ENCODE measurements at places on chromosomes 2 and 18.

GRCh38 chr2:25402477-25402876 lies 60.8 kb upstream of the DNMT3A start:
- no peak for DNase-seq

DNA sequence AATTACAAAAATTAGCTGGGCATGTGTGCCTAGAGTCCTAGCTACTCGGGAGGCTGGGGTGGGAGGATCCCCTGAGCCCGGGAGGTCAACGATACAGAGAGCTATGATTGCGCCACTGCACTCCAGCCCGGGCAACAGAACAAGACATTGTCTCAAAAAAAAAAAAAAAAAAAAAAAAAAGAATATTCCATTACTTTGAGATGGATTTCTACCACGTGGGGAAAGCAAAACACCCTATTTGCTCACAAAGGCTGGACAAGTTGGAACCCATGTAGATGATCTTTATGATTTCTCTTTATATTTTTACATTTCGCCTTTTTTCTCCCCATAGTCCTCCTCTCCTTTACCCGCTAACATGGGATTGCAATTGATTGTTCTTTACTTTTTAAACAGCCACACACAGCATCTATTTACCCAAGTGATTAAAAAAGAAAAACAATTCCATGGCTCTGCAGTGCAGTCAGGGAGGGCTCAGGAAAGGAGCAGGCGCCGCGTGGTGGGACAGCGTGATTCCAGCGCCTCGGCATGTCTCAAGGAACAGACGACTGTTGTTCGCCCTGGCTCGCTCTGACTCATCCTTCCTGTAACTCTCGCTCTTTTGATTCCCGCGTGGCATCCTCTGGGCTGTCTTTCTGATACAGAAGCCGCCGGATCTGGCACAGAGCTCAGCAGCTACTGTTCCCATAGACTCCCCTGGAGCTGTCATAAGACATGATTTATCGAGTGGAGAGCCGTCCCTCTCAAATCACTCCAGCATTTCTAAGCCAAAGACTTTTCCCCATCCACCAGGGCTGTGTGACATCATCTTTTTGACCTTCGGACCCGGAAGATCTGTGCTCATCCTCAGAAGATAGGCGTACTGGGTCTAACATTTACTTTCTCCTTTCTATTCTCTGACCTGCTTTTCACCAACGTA lies 230.4 kb upstream of the AGAP1 start:
- no peak for DNase-seq

- DNase-seq = no peak
These were observed 80.9 kb downstream of the HNRNPLL start for GRCh38 chr2:38521835-38522234.

DNA sequence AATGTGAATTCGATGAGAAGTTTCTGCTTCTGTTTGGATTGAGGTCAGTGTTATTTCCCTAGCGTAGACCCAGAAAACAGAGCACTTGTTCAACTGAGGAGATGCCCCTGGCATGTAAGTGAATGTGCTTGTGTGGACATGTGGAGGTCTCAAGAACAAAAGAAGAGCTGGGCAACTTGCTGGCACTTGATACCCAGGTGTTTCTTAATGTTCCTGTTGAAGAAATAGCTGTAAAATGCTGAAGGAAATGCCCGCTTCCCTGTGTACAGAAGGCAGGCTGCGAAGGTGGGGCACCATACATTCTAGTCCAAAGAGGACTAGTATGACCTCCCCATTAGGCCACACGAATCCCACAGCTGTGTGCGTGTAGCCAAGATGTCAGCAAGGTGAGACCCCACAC lies 9.8 kb upstream of the LBH start:
- no peak for DNase-seq

- no peak for DNase-seq
These were observed 213.9 kb upstream of the CYP26B1 start for GRCh38 chr2:72361521-72361920.

DNA sequence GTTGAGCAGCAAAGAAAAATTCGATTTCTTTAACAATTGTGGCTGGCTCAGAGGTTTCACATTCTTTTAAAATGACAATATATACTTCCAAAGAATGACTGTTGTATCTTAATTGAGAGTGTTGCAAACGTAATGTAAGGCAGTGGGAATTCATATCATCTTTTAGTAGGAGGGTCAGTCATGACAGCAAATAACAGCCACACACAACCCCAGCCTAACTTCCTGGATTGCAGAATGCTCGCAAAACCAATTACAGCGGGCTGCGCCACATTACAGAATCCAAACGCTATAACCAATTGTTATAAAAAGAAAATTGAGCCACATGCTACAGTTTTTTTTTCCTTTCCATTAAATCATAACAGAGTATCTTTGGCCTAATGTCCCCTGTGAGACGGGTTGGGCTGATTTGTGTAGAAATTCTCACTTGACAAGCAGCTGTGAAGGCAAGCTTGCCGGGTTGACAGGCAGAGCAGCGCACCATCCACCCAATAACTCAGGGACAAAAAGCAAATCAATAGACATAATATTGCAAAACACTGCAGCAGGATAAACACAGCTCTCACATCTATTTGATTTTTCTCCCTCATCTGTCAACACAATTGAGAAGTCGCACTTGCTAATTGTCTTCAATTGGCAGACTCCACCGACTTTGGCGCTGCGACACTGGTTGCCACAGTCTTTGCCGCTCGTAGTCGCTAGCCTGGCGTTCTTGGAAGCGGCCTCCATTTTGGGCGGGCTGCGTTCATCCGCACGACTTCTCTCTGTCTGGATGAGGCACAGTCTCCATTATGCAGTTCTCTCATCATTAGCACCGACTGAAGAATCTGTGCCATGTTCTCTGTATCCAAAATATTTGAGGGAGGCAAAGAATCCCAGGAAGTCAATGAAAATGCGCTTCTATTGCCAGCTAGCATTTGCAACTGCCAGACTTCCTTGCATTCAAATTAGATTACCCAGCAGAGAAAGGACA lies 95.0 kb upstream of the CCDC68 start:
- DNase-seq = no peak

DNA sequence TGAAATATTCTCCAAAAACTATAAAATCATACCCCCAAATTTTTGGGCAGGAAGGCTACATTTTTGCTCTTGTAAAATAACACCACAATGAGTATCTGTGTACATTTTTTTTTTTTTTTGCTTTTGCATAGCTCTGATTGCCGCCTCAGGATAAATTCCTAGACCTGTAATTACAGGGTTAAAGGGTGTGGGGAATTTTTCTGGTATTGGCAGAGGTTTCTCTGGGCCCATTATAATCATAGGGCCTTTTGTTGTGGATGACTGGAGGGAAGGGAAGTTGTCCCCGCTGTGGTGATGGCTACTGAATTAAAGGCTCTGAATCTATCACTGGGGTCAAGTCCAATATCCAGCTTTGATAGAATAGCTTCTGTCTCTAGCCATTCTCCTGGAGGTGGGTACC lies 26.6 kb downstream of the CCDC195 start:
- no peak for DNase-seq

DNA sequence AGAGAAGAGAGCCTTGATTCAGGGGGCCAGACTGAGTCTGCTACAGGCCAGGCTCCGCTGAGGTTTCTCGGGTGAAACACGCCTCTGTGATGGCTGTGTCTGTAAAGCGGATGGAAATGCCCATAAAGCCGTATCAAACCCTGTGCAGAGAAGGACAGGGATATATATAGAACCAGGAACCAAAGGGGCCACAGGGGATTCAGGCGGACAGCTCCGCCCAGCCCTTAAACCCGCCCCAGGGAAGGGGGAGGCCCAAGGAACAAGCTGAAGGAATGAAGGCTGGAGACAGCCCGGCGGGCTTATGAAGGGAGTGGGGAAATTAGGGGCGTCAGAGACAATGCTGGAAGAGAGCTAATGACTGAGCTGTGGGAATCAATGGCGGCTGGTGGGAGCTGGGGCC lies 42.1 kb downstream of the NHEJ1 start:
- DNase-seq = no peak

DNA sequence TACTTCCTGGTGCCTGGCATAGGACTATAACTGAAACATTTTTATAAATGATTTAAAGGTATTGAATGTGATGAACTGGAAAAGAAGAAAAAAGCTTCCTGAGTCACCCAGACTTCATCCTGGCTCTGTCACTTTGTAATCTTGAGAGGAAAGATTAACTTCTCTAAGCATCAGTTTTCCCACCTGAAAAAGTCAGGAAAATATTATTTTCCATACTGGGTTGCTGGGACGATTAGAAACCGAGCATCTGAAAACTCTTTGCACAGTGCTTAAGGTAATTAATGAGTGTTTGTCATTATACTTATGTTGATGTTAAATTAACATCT lies 71.8 kb downstream of the FMNL2 start:
- no peak for DNase-seq

- no peak for DNase-seq
These were observed 222.1 kb downstream of the ETAA1 start for GRCh38 chr2:67619204-67619603.

GRCh38 chr18:51516478-51517038 lies 319.1 kb upstream of the MEX3C start:
- no peak for DNase-seq

GRCh38 chr2:27123302-27124150 lies at the start of gene ABHD1:
Gene ABHD1, plus strand, starts transcription at chr2:27123815. Its CDS starts 134 bp downstream, at chr2:27123949.
- no peak for DNase-seq

DNA sequence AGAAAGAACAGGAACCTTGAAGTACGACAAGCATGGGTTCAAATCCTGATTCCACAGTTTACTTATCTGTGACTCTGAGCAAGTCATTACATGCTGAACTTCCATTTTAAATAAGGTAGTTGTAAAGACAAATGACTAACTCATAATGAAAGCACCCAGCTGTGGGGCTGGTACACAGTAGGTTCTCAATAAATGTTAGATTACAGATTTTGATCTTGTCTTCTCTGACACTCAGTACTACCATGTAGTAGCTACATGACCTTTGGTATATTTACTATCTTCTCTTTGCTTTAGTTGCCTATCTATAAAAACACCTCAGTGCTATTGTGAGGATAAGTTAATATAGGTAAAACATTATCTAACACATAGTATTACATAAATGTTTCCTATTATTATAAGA lies 3.2 kb downstream of the TRAK2 start:
- DNase-seq = no peak

DNA sequence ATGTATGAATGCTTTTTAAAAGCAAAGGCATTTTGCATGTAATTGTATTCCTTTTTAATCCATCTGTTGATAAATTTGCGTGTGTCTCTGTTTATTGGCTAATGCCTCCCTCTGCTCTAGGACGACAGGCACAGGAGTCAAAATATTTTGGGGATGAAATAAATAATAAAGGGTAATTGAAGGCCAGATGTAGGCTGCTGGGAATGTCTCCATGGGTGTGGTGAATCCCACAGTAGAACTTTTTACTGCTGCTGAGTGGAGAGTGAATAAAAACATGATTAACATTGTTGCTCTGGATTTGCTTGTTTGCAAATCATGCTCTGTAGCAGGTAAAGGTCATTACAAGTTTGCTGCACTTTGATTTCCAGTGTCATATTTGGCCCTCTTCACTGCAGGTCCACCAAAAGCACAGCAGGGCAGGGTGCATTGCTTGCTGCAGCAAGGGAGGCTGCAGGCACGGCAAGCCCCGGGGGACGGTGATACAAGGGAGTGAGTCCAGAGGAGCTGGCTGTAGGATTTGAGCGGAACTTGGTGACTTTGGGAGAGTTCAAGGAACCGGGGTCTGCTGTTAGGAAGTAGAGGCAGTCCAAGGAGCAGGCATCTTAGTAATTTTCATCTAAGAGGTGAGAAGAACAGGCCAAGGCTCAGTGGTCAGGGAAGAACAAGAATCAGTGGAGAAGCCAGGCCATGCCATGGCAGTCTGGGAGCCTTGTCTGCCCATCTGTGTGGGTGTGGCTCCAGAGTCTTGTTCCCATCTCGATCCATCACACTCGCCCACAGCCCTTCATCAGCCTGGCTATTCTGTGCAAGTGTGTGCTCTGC lies 201.5 kb upstream of the RAB6C start:
- no peak for DNase-seq

- DNase-seq = no peak
These were observed 58.6 kb upstream of the VRK2 start for GRCh38 chr2:57987835-57988573.

- no peak for DNase-seq
These were observed 9.5 kb upstream of the RTN4 start for GRCh38 chr2:55059793-55060192.

- no peak for DNase-seq
These were observed 440.5 kb upstream of the SMIM21 start for GRCh38 chr18:75868031-75868430.

- no peak for DNase-seq
These were observed 28.8 kb upstream of the FBXO11 start for GRCh38 chr2:47935071-47935470.

DNA sequence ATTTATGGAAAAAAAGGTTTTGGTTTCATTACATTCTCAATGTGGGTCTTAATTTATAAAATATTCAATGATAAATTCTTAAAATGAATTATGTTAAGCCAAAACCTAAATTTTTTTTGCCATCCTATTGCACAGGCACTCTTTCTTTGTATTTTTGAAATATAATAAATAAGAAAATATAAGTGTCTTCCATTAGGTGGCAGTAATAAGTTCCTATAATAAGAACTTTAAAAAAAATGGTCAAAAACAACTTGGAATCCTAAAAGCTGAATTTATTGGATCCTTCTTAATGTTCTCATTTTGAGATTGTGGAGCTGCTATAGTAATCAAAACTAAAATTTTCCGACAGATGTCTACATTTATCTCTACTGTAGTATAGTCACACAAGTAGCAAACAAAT lies 5.7 kb downstream of the CALCRL start:
- no peak for DNase-seq

DNA sequence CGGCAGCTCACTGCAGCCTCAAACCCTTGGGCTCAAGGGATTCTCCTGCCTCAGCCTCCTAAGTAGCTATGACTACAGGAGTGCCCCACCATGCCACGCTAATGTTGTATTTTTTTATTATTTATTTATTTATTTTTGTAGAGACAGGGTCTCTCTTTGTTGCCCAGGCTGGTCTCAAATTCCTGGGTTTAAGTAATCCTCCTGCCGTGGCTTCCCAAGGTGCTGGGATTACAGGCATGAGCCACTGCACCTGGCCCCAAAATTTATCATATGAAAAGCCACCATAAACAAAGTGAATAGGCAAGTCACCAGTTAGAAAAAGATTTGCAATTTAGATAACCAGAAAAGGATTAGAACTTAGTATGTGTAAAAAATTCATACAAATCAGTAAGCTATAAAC lies 138.6 kb upstream of the NCK2 start:
- no peak for DNase-seq

DNA sequence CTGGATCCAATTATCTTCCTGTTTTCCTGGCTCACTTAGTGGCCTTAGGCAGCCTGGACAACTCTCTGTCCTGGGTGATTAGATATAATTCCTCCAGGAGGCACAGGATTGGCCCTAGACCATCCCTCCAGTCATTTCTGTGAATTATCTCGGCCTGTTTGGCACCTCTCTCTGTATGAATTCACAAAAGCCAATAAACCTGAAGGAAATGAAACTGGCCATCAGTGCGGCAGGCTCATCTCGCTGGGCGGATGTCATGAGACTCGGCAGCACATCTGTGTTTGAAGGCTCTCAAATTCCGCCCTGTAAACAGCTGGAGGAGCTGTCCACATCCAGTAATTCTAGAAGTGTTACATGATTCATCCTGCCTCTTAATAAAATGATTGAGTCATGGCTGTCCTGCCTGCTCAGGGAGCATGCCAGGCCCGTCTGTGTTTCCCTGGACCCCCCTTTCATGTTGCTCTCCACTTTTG lies 38.6 kb downstream of the ACOXL start:
- no peak for DNase-seq
